ENCODE measurements at places on chromosomes 3 and 15.

GRCh38 chr3:124529826-124530571 is 200.3 kb upstream of the UMPS start:
- DNase-seq, result no peak

DNA sequence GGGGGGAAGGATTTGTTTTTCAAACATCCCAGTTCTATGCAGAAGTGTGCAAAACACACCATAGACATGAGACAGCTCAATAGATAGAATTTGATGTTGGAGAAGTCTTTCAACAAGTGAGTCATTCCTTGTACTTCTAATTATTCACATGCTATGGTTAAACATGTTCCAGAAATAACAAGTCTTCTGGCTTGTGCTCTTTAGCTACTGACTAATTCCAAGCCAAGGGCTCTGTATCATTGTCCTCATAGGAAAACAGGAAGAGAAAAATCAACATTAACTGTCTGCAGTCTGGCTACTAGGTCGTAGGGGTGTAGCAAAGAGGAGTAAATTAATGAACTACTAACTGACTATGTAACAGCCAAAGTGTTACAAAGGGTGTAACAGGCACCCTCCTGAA is 25.8 kb downstream of the LDHAL6B start:
- DNase-seq, result no peak

- DNase-seq, result no peak
Measured at GRCh38 chr3:55075846-55076245, 148.0 kb upstream of the LRTM1 start.

DNA sequence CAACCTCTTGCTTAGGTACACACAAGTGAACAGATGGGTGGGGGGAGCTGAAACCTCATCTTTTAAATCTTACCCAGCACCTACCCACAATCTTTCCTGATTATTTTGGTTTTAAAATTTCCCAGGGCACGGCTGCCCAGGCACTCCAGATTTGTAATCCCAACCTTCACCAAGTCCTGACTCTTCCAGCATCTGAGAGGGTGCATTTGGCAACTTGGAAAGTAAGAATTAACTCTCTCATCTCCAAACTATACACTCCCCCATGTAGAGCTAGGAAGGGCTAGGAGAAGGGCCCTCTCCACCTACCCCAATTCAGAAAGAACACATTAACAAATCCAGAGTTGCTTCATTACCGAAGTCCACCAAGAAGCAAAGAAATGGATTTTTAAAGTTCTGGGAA is 41.7 kb upstream of the PRICKLE2 start:
- DNase-seq, result no peak

DNA sequence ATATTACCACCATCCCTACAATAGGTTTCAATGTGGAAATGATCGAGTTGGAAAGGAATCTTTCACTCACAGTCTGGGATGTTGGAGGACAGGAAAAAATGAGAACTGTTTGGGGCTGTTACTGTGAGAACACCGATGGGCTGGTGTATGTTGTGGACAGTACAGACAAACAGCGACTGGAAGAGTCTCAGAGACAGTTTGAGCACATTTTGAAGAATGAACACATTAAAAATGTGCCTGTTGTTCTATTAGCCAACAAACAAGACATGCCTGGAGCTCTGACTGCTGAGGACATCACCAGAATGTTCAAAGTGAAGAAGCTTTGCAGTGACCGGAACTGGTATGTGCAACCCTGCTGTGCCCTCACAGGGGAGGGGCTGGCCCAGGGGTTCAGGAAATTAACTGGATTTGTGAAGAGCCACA is 510 bp downstream of the ARL14 start:
- DNase-seq, result no peak

GRCh38 chr15:36160351-36160750 is 419.1 kb upstream of the CDIN1 start:
- no peak for DNase-seq

DNA sequence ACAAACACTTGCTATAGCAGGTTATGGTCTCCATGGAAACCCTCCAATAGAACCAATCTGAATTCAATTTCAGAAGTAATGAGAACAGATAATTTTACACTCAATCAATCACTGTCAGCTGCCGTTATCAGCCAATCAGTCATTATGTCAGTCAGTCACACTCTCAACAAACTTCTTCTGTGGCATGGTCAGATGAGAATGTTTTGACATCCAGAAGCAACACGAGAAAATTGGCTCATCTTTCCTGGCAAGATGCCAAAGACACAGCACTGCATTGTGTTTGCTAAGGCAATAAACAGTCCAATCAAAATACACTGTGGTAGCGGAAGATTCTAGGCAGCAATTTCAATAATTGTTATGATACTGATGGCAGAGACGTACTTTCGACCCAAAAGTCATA is 190.7 kb downstream of the RORA start:
- no peak for DNase-seq

GRCh38 chr3:158782283-158782989 is 19.4 kb upstream of the MFSD1 start:
- DNase-seq, result no peak

GRCh38 chr3:103218793-103219192 is 784.0 kb downstream of the ZPLD1 start:
- no peak for DNase-seq

GRCh38 chr15:26223720-26224119 is 360.6 kb upstream of the ATP10A start:
- DNase-seq, result no peak

GRCh38 chr3:27610800-27611525 is 111.2 kb downstream of the EOMES start:
- DNase-seq, result no peak

DNA sequence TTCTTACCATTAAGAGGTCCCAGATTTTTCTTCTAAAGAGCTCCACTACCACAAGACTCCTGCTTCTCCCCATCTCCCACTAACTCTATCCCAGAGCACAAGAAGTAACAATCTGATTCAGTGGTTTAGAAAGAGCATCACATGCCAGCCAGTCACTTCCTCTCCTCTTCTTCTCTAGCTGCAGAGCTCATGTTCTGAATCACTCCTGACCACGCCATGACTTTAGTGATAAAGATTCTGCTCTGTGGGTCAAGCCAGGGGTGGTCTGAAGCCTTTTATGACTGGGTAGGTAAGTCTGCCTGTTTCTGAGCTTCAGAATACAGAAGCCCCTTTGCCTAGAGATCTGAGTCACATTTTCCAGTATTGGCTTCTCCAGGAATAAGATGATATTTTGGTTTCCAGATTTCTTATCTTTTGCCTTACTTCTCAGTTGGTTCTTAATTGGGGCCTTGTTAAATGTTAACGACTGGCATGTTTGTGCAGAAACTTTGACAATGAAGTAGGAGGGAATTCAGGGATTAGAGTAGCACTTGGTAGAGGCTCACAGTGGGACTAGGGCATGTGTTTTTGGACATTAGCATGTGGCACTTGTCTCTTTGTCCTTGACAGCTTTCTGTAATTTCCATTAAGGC is 27.6 kb upstream of the ADAMTSL3 start:
- DNase-seq, result no peak

GRCh38 chr3:81760215-81760614 is 1.2 kb downstream of the GBE1 start:
- no peak for DNase-seq

DNA sequence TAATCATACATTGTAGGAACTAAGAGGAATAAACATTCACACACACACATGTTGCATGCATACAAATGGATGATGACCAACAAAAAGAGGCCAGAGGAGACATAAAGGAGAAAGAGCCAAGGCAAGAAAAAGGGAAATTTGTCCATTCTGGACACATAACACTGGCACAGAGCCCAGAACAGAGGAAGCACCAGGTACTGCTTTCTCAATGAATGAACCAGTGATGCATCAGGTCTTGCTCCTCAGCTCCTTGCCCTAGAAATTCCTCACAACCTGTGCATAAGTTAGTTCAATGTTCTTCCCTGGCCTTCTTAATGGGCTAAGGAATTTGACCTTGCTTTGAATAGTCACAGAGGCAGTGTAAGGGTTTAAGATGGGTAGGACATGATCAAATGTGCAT is 270.3 kb downstream of the ERC2 start:
- DNase-seq, result no peak

GRCh38 chr15:39594446-39595337 is 13.8 kb downstream of the THBS1 start:
- DNase-seq, result no peak

GRCh38 chr3:71752831-71753700 is 589 bp upstream of the GPR27 start:
- DNase-seq, result no peak

GRCh38 chr3:76653640-76654251 is 386.2 kb upstream of the ROBO2 start:
- no peak for DNase-seq

GRCh38 chr15:64685230-64685888 is 90.0 kb downstream of the RBPMS2 start:
- no peak for DNase-seq

DNA sequence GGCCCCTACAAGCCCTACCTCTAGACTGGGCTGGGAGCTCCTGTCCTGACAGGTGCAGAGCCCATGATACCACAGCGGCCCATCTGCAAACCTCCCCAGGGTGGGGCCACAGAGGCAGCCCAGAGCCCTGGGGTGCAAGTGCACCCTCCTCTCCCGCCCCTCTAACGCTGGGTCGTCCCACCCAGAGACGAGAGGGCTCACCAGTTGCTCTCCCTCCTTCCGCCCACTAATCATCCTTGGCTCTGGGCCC is 742 bp downstream of the TNK2 start:
- no peak for DNase-seq
